Occipital lobe (tissue), 3 donors: ENCODE measurements at places on chromosomes 1 and 21. TPM values are rescaled to one million over a fixed set of nuclear protein-coding genes. Genes with fewer than 3 reads are reported as not detected.

Gene ENAH
- total RNA-seq: 73.5 TPM

Gene PKNOX1
- total RNA-seq: 18.9 TPM

Gene HSPB7
- not detected for total RNA-seq

Gene EXTL1
- total RNA-seq: 2.3 TPM

Gene UBE2G2
- 61.8 TPM for total RNA-seq

Gene GBP5
- total RNA-seq: 1.6 TPM

Gene FAM3B
- not detected for total RNA-seq

Gene KPNA6
- total RNA-seq: 25.3 TPM
